NCI-H1417 (cell line): ENCODE measurements at places on chromosomes 4 and X.

- no peak for DNase-seq
Observed at GRCh38 chr4:117986321-117986720, 48.0 kb upstream of the NDST3 start.

GRCh38 chr4:23033796-23034195 lies 341.1 kb downstream of the GBA3 start:
- DNase-seq = no peak

GRCh38 chrX:131818297-131818936 lies 204.7 kb upstream of the STK26 start:
- DNase-seq = no peak

DNA sequence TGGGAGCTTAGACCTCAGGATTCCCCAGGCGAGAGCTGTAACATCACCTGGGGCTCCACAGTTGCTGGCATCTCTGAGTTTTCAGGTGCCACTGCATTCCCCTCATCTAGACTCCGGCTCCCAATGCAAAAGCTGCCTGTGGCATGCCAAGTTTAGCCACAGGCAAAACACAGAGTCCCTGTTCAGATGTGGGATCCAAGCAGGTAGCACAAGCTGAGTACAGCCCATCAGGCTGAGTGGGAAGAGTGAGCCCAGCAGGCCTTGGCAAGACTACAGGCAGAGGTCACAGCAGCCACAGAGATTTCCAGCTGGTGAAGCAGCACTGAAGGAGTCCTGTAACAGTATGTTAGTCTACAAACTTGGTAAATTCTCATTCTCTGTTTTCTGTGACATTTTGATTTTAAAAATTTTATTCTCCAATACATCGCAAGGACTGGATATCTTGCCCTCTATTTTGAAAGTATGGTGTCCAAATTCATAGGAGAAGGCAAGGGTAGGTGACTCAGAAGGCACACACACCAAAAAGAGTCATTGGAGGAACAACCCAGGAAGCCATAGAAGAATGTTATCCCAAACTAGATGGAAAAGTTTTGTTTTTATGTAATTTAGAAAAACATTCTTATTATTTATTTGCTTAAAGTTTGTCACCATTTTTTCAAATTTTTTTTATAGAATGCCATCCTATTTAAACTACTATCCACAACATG lies 13.6 kb upstream of the CXCL2 start:
- no peak for DNase-seq
